Fibroblast of the aortic adventitia (primary cell): ENCODE measurements at places on chromosomes 6 and 20.
A peak's percentile ranks its signal among the peaks of the same experiment; 100 is the strongest.

DNA sequence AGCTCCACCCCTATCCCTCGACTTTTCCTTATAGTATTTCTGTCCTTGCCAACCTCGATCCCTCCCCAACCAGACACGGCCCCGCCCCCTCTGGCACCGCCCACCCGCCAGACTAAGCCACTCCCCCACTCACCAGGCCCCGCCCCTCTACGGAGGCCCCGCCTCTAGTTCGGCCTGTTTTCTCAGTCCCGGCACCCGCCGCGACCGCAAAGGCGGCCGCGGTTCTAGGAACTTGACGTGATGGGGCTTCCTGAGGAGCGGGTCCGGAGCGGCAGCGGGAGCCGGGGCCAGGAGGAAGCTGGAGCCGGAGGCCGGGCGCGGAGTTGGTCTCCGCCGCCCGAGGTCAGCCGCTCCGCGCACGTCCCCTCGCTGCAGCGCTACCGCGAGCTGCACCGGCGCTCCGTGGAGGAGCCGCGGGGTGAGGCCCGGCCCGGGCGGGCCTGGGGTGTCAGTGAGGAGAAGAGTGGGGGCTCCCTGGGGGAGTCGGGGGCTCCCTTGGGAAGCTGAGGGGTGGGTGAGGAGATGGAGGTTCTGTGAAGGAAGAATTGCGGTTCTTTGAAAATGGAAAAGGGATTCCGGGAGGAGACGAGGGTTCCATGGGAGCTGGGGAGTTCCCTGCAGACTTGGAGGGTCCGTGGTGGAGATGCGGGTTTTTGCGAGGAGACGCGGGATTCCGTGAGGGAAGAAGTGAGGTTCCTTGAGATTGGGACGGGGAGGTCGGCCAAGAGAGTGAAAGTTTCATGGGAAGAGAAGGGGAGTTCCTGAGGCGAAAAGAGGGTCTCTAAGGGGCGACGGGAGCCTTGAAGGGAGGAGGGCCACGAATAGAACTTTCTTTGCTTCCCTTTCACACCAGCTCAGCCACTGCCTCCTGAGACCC, at the start of gene ACSS2:
TSS of gene ACSS2 (plus strand) at position 207 of the 877 bp plus-strand sequence. CDS start at position 241, 34 bp downstream.
- peak; percentile 99 for DNase-seq

DNA sequence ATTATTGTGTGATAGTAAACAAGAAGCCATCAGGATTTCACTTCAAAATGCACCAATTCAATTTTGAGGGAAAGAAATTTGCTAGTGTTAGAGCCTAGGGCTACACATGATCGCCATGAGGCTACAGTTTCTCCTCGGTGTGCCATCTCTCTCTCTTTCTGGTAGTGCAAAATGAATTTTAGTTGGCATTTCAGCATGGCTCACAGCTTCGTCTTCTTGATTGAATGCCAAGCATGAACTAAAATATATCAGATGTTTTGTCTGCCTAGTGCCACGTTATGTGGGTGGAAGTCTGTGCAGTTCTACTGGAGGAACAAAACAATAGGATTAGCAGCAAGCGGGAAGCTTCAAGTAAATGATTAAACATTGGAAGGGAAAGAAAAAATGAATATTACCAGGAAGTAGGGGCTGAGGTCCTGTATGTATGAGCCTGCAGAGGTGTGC, 6.8 kb upstream of the MRAP2 start:
- DNase-seq = no peak

- DNase-seq = no peak
Observed at GRCh38 chr6:8387942-8388437, 47.4 kb downstream of the SLC35B3 start.

DNA sequence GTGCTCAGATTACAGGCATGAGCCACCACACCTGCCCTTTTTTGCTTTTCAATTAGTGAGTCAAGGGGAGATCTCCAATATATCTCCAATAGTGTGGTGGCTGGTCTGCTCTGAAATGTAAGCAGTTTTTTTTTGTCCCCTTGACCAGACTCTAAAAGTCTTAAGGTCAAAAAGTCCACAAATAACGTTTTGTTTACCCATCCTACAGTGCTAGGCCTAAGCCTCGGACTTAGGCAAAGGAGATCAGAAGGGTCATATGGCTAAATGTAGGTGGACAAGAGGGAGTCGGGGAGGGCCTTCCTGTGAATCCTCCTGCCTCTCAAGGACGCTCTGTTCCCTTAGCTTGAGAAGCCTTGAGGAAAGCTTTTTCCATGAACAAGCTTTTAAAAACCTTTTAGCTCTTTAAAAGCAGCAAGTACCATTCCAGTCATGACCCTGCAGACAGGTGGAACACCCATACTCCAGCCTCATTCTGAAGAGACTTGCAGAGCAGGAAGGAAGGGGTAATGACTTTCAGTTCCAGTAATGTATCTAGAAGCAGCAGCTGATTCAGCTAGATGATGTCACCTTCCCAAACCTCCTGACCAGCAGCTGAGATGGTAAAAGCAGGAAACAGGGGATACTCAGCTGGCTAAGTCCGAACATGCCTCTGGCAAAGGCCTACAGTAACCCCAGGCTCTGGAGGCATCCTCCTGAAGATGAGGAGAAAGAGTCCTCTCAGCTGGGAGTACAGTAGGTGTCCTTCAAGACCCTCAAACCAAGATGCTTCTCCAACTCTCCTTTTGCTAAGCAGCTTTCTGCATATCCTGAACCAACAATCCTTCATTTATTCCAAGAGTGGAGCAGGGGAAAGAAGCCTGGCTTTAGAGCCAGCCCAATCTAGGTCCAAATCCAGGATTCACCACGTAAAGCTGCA, 23.6 kb downstream of the BCL2L1 start:
- DNase-seq = peak; percentile 95
